Astrocyte of the spinal cord (primary cell): ENCODE measurements at places on chromosomes 7 and 10.

- DNase-seq, result no peak
Observed at GRCh38 chr7:952548-953441, 1.7 kb downstream of the ADAP1 start.

DNA sequence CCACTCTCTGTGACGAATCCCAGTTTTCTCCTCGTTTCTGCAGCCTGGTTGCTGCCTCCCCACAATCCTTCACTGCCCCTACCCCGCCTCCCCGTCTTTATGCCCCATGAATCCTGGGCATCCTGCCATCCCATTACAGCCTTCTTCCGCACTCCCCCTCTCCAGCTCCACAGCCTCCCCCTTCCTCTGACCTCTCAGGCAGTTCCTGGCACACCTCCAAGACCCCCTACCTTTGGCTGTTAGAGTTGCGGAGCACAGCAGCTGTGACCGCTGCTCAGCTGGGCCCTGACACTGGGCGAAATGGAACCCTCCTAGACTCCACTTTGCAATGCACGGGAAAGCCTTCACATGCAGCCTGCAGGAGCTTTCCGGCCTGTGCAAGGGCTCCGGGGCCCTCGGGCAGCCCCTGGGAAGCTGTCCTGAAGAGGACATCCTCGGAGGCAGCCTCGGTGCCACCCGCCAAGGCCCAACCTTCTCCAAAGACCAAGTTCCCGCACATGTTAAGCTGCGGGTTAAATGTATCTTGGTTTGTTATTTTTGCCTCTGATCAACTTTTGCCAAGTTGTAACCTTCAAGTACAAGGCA lies 400.7 kb upstream of the MKI67 start:
- no peak for DNase-seq

GRCh38 chr10:43943119-43943817 lies 294.6 kb upstream of the ZNF32 start:
- DNase-seq, result no peak

GRCh38 chr7:150332852-150333635 lies 8.4 kb downstream of the RARRES2 start:
- DNase-seq, result no peak
